ENCODE measurements at places on chromosomes 4 and X.

- no peak for DNase-seq
Measured at GRCh38 chrX:132015875-132016274, 7.2 kb upstream of the STK26 start.

DNA sequence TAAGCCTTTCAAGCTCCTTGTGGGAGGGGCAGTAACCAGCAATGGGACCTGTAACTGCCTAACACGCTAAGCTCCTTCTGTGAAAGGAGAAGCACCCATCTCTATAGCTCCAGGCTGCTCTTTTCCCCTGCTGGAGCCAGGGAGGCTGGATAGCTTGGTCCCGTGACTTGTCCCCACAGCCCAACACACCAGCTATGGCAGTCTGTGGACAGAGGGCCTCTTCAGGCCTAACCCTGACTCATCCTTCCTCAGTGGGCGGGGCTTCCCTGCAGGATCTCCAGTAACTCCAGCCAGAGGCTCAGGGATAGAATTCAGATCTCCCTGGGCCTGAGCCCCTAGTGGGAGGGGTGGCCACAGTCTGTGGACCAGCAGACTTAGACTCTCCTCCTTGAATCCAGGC is 1290.1 kb downstream of the PCDH7 start:
- DNase-seq, result no peak

DNA sequence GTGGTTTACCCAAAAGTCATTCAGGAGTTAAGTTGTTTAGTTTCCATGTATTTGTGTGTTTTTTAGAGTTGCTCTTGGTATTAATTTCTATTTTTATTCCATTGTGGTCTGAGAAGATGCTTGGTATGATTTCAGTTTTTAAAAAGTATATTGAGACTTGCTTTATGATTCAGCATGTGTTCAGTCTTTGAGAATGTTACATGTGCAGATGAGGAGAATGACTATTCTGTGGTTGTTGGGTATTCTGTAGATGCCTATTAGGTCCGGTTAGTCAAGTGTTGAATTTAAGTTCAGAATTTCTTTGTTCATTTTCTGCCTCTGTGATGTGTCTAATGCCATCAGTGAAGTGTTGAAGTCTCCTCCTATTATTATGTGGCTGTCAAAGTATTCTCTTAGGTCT is 249.4 kb downstream of the ARHGAP10 start:
- DNase-seq, result no peak

GRCh38 chr4:24315056-24315455 is 269.3 kb downstream of the DHX15 start:
- DNase-seq, result no peak

DNA sequence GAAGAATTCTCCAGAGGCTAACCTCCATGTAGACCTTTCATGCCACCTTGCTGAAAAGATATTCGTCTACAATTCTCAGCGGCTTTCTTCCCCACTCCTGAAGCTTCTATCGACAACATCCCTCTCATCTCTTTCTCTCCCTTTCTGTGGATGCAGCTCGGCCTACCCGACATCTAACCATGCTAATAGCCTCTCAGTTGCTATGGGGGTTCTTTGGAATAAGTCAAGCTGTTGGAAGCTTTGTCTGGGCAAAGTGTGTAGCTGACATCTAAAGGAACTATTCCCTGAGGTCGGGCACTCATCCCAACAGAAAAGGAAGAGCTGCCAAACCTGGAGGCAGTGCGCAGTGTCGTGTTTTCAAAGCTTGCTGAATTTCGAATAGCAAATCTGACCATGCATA is 192.1 kb downstream of the RBMX2 start:
- no peak for DNase-seq

DNA sequence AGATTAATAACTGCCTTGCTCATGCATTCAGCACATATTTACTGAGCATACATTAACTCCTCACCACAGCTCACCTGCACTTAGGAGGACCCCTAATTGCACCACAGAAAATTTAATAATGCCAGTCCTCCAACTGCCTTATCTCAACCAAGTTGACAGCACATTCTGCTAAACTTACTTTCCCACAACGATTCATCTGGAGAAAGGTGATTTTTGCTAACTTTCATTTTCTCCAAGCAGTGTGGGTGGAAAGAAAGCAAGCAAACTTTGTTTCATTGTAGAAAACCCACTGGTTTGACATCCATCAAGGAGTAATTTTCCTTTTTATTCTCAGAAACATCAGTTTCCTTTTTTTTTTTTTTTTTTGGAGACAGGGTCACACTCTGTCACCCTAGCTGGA is 49.1 kb downstream of the RASGEF1B start:
- DNase-seq, result no peak

GRCh38 chrX:24117258-24117657 is 32.3 kb upstream of the ZFX start:
- DNase-seq, result no peak

DNA sequence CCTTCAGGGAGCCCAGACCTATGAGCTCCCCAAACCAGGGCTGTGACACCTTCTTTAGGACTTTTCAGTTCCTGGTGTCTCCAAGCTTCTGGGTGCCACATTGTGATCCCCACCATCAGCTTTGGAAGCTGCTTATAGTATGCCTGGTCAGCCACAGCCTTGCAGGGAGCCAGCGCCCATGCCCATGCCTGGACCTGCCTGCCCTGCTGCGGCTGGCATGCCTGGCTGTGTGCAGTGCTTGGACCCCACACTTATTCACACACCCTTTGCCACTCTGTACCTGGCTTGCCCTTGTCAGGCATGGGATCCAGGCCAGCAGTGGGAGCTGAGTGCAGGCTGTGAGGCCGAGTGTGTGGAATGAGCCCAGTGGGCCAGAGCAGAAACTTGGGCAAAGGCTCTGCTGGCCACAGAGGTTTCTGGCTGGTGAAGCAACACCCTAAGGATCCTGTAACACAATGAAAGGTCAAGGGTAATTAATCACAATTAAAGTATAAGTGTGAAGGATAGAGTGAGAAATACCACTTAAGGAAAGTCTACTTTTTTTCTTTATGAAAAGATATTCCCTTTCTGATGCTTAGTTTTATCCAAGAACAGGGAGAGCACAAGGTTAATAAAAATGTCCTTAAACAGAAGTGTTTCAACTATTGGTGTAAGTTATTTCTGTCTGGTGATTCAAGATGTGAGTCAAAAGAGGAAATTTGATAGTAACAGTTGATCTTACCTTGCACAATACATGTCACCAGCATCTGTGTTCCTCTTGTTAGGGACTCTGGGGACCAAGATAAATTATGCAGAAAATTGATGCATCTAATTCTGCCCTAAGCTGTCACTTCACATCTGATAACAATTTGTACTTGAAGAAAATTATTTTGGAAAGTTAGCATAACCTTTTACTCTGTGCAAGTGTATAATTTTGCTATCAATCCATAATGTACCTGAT is 161.8 kb downstream of the FAM47A start:
- DNase-seq, result no peak

- no peak for DNase-seq
Measured at GRCh38 chr4:8245884-8246833, 23.4 kb upstream of the HTRA3 start.

DNA sequence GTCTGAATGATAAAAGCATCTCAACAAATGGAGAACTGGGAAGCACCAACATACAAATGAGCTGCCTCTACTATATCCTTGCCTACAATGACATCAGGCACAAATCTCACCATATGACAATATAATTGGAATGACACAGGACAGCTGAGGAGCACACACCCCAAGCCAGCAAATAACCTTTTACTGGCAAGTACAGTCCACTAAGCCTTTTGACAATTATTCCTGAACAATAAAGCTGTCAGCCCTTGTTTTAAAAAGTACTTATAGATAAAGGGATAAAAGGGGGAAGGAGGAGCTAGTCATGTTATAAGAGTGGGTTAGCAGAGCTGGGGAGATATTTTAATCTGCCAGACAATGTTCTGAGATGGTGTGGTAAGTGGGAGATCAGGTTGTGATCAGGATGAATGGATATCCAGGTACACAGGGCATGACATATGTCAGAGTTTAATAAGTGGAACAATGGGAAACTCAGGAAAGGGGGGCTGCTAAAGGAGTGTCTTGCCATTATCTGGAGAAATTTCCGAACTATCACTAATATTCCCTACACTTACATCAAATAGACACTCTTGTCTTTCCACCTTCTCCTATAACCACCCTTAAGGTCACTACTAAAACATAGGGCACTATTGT is 127.6 kb downstream of the GPC3 start:
- DNase-seq, result no peak

GRCh38 chr4:107006218-107006617 is 29.9 kb downstream of the DKK2 start:
- DNase-seq, result no peak

- DNase-seq, result no peak
Measured at GRCh38 chr4:73725985-73726384, 14.4 kb upstream of the CXCL8 start.

GRCh38 chr4:3703677-3704521 is 62.3 kb upstream of the ADRA2C start:
- no peak for DNase-seq

DNA sequence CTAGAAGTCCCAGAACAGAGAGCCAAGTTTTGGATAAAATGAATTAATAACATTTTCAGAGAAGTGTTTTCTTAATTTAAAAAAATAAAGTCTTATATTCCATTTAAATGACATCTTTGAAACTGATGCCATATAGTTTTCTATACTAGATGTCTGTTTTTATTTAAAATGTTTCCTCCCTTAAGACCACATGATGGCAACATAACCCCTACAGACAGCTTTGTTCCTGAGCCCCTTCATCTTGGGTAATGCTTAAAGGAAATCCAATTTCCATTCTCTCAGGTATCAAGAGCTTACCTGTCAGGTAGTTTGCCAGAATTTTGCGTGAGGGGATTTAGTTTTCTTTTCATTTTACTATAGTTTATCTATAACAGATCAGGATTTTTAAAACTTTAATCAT is 181.4 kb upstream of the UGT8 start:
- DNase-seq, result no peak

DNA sequence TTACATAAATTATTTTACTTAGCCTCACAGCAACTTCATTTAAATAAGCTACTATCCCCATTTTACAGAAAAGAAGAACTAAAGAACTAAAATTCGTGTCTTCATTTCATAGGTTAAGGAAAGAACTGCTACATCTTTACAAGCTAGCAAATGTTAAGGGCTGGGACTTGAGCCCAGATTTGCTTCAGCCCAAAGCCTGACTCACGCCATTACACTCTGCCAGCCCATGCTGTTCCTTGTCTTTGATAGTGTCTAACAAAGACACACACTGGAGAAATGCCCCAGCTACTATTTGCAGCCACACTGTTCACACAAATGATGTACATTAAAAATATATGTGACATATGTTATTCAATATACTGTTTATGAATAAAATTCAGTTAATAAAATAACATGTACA is 29.0 kb upstream of the ERVMER34-1 start:
- DNase-seq, result no peak

- no peak for DNase-seq
Measured at GRCh38 chr4:106629268-106629625, 260.7 kb upstream of the GIMD1 start.

GRCh38 chrX:120310861-120311726 is at the start of gene TMEM255A:
Gene TMEM255A (minus strand): TSS chrX:120311461. CDS start chrX:120311309, 152 bp downstream.
- DNase-seq, result no peak

GRCh38 chrX:5051831-5052491 is 1176.7 kb downstream of the NLGN4X start:
- no peak for DNase-seq

DNA sequence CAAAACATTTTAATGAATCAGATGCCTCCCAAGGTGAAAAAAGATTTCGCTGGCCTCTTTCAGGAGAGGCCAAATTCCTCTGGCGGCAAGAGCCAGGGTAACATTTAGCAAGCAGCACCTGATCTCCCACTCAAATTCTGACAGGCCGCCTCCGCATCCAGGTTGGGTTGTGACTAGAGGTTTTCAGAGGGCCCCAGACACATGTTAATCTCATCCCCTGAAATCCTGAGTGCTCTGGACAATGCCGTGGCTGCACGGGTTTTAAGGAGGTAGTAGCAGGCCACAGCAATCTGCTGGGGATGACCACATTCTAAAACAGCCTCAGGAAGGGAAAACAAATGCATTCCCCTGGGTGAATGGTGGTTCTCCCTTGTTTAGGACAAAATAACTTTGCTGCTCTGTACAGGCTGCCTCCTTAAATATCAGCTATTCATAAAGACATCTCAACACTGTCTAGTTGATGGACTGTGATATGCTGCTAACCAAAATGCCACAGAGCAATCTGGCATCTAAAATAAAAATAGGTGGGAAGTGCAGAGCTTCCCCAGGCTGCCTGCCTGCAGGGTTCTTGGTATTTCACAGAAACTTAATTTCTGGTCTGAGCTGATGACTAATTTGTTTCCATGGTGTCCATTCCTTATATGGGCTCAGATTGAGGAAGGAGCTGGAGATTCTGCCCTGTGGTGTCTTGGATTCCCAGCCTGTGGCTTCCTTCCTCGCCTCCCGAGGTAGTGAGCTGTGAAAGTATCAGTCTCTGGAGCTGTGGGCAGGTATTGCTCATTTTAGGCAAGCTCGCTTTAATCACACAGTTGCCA is 202.0 kb downstream of the DCLK2 start:
- no peak for DNase-seq

- no peak for DNase-seq
Measured at GRCh38 chr4:86159216-86159615, 200.6 kb downstream of the MAPK10 start.

DNA sequence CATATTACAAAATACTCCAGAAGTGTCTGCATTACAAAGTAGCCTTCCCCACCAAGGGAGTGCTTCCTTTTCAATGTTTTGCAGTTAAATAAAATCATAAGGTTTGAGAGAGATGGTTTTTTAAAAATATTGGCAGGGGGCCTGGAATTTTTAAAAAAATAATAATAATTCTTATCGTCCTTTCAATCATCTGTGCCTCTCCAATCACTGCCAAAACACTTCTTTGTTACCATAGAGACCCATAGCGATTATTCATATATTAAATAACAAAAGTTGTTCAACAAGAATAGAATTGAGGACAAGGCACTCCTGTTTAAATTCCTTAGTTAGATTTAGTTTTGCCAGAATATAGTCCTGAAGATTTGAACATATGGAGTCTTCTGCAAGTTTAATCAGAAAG is 203.1 kb downstream of the FAT4 start:
- DNase-seq, result no peak

DNA sequence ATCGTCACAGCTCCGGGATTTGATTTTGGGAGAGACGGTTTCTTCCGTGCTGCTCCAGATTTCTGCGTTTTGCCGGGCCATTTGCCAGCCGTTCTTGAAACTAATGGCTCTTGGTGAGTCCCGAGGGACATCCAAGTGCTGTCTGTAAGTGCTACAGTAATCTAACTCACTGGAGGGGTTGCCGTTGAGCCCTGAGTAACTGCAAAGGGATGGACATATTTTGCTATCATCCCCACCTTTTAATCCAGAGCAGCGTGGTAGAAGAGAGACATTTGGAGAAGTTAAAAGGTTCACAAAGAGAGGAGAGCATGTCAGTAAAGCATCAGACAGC is 88.9 kb upstream of the PDLIM3 start:
- no peak for DNase-seq
